ENCODE measurements at places on chromosomes 5 and 9.

- no peak for DNase-seq
Measured at GRCh38 chr5:62100201-62100600, 205.8 kb upstream of the KIF2A start.

DNA sequence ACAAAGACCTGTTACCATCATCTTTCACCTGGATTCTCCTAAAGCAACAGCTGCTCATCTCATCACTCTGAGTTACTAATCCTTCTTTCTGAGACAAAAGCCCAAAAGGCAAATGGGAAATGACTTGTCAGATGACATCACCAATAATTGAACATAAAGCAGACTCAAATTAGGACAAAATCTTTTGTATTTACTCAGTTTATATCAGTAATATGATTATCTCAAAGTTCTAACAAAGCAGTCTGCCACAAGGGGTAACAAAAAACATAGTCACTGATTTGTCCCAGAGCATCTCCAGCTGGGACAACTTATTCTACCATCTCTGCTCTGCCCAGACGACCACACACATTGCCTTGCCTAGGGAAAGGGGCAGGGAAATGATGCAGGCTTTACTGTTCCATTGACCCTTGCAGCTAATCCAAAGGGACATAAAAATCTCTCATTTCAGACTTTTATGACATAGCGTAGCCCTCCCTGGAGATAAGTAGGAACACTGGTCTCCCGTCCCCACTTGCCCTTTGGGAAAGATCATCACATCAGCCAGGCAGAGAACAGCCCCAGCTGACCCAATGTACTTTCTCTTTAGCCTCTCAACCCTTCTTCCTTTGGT, 249.5 kb upstream of the PTGER4 start:
- no peak for DNase-seq

DNA sequence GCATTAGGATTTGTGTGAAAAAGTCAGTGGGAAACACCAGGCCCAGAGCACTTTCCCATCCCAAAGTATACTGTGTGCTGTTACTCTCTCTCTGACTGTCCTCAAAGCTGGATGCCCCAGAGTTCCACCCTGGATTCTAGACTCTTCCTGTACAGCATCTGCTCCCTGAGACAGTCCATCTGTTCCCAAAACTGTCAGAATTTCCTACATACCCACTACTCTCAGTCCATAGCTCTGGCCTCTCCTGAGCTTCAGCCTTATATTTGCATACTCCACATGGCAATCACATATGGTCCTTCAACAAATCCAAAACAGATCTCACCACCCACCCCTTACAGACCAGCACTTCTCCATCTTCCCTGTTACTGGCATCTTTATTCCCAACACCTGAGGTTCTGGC, 9.5 kb downstream of the ELP1 start:
- DNase-seq, result no peak

- no peak for DNase-seq
Measured at GRCh38 chr5:131277875-131278740, 14.3 kb downstream of the CDC42SE2 start.

GRCh38 chr9:130157079-130157478, 15.1 kb upstream of the NCS1 start:
- no peak for DNase-seq

GRCh38 chr5:171437286-171437821, 17.9 kb downstream of the FGF18 start:
- no peak for DNase-seq

- no peak for DNase-seq
Measured at GRCh38 chr5:116614603-116614920, 39.9 kb upstream of the SEMA6A start.

DNA sequence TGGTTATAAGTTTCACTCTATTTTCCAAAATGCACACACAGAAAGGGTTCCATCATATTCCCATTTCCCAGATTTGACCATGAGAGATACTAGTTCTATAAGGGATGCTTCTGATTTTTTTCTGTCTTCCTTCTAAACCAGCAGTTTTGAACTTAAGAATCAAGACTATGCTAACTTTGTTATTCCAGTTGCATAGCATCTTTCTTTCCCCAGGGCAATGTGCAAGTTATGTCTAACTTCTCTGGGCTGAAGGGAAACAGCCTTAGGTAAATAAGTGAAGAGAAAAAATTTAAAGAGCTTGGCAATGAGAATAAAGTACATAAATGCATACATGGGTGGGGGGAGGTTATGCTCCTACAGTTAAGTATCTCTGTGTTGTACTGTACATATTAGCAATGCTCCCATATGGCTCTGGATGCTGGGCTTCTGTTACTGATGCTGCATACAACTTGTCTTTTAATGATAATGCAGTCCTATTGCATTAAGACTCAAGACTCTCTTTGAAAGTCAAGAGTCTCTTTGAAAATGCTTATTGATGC, 125.8 kb upstream of the SLC12A2 start:
- no peak for DNase-seq

- no peak for DNase-seq
Measured at GRCh38 chr5:113735751-113736150, 222.3 kb downstream of the YTHDC2 start.

- DNase-seq, result peak; percentile 74
Measured at GRCh38 chr9:16133556-16134227, 580.8 kb downstream of the CCDC171 start.

DNA sequence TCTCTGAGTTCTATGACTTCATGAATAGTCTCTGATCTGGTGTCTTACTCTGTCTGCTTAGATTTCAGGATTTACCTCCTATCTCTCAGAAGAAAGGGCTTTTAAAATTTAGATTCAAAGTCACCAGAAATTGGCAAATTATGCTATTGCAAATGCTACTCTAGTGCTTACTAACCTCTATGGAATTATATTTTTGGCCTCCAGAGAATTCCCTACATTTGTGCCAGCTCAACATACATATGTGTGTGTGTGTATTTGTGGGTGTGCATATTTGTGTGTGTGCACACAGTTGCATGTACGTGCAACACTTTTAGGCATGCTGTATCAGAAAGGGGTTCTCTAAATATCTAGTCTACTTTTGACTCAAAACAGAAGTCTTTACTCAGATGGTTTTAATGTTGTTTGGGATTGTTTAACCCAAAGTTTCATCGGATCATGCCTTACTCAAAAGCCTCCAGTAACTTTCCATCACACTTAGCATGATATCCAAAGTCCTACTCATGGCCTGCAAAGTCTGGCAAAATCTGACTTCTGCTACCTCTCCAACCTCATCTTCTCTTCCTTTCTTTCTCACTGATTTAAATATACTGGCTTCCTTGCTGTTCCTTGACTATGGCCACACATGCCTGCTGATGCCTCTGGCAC, 147.6 kb upstream of the NR3C1 start:
- no peak for DNase-seq

DNA sequence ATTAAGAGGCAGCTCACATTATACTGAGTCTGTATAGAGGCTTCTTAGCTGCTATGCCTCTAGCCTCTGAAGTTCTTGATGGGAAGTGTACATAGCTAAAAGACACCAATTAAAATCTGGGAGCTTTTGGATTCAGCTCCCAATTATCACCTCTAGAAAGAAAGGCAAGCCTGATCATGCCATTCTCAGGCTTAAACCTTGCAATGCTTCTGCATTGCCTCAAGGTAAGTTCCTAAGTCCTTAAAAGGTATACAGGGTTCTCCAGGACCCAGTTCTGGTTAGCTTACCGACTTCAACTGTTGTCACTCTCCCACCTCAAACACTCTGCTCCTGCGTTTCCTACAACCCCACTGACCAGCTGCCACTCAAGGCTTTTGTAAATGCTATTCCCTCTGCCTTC, 17.5 kb upstream of the CCL28 start:
- DNase-seq, result no peak

GRCh38 chr9:91786132-91786896, 163.7 kb downstream of the ROR2 start:
- no peak for DNase-seq

DNA sequence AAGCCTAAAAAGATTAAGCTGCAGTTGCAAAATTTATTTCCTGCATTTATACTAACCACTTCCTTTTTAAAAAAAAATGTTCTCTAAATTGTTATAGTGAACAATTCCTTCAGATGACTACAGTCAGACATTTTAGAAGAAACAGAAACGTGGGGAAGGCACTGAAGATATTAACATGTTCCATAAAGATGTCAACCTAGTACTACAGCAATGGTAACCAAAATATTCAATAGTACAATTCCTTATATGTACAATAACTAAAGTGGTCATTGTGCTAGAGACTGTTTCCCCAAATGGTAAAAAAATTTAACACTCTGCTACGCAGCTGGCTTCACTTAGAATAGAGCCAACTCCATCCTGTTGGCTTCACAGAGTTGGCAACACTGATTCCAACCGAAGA, 97.7 kb downstream of the FNBP1 start:
- peak; percentile 14 for DNase-seq

DNA sequence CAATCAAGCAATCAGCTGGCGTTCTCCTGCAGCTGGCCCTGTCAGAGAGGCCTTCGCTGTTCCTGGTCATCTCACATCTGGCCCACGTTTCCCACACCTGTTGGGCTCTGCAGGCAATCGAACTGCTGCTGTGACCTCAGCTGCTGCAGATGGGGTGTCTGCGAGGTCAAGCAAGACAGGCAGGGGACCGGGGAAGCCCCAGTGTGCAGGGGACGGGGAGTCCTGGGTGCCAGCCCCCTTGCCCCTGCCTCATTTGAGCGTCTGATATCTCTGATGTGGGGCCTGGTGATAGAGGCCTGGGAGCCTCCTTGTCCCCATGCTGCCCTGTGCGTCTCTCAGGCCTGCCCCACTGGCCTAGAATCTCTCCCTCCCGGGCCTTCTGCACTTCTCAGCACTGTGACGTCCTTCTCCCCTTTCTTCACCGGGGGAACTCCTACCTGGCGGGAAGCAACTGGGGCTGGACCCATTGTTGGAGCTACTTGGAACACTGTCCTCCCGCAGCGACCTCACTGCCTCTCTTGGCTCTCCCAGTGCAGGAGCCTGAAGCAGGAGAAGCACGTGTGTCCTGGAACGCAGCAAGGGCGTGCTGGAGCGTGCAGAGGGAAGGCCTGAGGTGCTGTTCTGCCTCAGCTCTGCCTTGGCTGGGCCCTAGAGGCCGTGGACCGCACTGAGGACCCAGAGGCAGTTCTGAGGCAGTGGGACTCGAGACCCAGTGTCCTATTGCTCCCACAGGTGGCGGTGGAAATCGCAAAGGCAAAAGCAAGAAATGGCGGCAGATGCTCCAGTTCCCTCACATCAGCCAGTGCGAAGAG, 3.9 kb downstream of the GRK6 start:
- no peak for DNase-seq

GRCh38 chr5:103000089-103000488, 119.8 kb downstream of the GIN1 start:
- DNase-seq, result no peak

DNA sequence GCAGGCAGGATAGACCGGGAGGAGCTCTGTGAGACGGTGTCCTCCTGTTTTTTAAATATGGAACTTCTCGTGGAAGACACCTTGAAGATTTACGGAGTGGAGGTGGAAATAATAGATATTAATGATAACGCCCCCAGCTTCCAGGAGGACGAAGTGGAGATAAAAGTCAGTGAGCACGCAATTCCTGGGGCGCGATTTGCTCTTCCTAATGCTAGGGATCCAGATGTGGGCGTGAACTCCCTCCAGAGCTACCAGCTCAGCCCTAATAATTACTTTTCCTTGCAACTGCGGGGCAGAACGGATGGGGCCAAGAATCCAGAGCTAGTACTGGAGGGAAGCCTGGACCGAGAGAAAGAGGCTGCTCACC, 621 bp downstream of the PCDHGA11 start:
- peak; percentile 32 for DNase-seq

DNA sequence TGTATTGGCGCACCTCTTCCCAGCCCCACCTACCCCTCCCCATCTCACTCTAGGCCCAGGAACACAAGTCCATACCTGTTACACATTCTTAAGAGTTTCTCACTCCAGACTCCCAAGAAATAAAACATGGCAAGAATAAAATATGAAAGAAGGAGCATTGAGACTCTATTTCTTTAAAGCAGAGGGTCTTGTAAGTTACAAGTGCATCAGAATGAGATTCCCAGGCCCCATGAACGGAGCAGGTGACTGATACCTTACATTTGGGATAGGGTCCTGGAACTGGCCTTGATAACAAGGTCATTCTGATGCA, 5.7 kb downstream of the EGR1 start:
- no peak for DNase-seq

DNA sequence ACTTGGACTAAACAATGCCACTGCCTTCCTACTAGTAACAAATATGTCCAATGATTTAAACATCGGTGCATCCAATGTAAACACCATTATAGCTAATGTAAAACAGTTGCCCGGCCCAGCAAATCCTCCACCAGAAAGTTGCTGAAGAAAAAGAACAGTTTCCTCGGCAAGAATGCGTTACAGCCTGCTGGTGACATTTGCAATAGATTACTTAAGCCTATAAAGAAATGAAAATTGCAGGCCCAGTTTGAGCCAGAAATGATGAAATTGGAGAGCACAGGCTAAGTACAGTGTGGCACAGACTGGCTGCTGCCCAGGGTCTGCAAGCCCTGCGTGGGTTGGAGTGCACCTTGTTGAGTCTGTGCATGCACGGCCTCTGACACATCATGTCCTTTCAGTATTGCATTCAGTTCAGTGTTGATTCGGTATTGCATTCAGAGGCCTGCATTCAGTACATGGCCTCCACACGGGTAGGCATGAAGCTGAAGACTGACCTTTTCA, 406.0 kb upstream of the KLF4 start:
- DNase-seq, result peak; percentile 18

GRCh38 chr9:34620061-34620994, at the start of gene DCTN3:
TSS of gene DCTN3 (minus strand) at chr9:34620495. CDS start at chr9:34620464, 31 bp downstream.
- DNase-seq, result peak; percentile 97

DNA sequence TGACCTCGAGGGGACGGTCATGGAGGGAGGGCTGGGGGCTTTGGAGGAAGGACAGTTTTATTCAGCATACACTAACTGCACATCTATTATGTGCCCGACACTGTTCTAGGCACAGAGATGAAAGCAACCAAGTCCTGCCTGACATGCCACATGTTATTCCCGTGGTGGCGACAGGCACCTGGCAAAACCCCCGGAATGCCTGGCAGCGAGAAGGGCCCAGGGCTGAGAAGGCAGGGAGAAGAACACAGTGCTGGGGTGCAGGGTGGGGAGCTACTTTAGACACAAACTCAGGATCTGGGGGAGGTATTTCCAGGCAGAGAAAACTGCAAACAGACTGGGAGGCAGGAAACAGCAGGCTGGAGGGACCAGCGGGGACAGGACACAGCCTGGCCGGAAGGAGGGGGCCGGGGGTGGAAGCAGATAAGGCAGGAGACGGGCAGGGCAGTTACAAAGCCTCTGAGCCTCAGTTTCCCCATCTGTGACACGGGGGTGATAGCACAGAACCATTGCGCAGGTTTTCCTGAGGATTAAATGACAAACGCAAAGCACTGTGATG, 77.7 kb downstream of the STK10 start:
- DNase-seq, result no peak

- DNase-seq, result no peak
Measured at GRCh38 chr5:140344683-140345423, 1.6 kb downstream of the HBEGF start.

Data from GM03348 (cell line).